ENCODE measurements at places on chromosomes 3 and 15.

DNA sequence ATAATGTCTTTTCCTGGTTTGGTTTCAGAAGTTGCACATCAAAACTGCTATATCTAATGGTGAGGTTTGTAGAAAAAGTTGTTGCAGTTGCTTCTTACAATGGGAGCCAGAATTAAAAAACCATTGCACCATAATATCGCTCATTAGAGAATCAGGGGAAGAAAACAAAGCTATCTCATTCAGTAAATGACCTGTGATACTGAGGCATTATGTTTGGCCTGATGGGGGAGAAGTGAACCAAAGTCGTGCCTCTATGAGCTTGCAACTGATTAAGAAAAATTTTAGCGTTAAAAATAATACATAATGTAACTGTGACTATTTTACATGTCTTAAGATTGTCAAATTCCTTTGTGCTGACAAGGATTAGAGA lies 60.2 kb upstream of the ARHGEF26 start:
- DNase-seq, result no peak

- peak; percentile 82 for DNase-seq
Observed at GRCh38 chr3:14460342-14461005, 58.1 kb downstream of the SLC6A6 start.

GRCh38 chr15:96978937-96979473 lies 648.5 kb downstream of the NR2F2 start:
- no peak for DNase-seq

GRCh38 chr3:149145356-149145755 lies 15.9 kb downstream of the HPS3 start:
- DNase-seq, result no peak

- DNase-seq, result no peak
Observed at GRCh38 chr3:194475978-194476377, 10.8 kb downstream of the ATP13A3 start.

- DNase-seq, result no peak
Observed at GRCh38 chr3:150912501-150912900, 7.3 kb upstream of the MINDY4B start.

GRCh38 chr3:1805331-1805730 lies 293.3 kb upstream of the CNTN4 start:
- DNase-seq, result no peak

DNA sequence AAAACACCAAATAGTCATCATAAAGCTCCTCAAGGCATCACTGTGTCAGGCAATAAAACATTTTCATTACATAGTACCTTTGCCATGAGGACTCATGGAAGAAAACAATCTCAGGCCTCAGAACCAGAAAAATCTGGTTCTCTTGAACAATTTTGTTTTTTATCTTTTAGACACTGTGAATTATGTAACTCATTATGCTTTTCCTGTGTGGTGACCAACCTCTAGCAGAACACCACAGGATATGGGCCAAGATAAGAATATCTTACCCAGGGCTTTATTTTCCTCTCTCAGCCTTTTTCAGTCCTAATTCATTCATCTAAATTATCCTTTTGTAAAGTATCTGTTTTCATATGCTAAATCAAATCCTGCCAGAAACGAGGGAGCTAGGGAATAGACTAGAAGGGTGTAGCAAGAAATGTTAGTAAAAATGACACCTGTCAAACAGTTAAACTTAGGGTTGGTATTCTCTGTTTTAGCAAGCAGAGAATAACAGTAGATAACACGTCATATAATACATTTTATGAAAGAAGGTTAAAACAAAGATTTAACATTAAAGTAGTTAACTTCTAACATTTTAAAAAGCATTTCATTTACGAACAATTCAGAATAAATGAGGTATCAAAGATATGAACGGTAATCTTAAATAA lies 111.1 kb downstream of the FBXL22 start:
- no peak for DNase-seq

DNA sequence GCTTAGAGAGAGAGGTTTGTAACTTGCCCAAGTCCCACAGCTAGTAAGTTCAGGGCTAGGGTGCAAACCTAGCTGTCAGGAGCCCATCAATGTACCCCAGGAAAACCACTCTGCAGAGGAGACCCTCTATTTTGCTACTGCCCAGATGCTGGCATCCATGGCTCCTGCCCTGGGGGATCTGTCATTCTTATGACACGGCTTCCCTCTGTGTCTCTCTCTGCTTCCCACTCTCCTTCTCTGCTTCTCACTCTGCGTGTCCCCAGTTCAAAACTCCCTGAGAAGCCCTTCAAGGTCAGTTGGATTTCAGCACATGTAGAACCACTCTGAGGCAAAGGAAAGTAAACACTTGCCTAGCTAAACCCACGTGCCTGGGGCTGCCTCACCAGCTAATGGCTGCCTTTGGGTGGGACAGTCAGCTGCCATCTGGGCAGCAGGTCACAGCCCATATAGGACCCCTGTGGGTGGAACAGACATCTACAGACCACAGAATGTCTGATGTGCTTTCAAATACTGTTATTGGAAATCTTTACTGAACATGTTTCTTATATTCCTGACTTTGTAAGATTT lies 29.4 kb upstream of the SLCO2A1 start:
- DNase-seq, result no peak

DNA sequence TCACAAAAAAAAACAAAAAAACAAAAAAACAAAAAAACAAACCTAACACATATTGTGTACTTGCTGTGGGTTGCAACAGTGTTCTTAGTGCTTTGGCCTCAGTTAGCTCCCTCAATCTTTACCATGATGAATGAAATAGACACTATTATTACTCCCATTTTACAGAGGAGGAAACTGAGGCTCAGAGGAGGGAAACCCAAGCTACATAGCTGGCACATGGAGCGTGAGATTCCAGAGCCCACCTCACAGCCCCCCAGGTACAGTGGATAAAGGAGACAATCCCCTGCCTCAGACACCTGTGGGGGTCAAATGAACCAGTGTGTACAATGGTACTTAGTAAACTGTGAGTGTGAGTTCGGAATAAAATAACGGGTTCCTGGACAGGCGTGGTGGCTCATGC lies 104.9 kb upstream of the SMAD3 start:
- DNase-seq, result no peak

DNA sequence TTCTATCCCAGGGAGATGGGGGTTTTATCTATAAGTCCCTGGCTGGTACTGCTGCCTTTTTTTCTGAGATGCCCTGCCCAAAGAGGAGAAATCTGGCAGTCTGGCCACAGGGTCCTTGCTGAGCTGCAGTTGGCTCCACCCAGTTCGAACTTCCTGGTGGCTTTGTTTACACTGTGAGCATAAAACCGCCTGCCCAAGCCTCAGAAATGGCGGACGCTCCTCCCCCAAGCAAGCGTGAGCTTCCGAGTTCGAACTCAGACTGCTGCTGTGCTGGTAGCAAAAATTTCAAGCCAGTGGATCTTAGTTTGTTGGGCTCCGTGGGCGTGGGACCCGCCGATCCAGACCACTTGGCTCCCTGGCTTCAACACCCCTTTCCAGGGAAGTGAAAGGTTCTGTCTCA lies 126.8 kb upstream of the SUCLG2 start:
- no peak for DNase-seq

- no peak for DNase-seq
Observed at GRCh38 chr3:148998297-148998696, 7.0 kb downstream of the GYG1 start.

DNA sequence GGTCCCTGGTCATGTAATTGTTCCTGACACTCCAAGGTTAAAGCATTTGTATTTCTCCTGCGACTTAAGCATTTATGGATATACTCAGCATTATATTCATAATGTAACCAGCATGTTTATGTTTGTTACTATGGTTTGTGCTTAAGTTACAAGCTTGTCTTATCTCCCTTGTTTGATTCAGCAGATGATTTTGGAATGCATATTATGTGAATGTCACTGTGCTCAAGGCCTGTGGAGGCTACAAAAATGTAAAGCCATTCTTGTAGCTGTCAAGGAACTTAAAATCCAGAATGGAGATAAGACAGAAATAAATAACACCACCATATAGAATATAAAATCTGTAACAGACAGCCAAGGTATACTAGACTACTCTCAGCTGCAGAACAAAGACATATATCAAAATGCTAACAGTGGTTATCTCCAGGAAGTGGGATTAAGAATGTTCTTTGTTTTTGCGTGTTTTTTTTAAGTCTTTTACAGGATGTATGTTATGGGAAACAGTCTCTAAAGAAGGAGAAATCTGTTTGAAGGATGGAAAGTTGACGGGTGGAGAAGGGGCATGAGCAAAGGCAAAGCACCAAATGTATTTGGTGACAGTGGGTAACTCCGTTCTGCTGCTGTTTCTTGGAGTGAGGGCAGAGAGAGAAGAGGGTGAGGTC lies 61.4 kb downstream of the IGF2BP2 start:
- DNase-seq, result no peak

- DNase-seq, result peak; percentile 95
Observed at GRCh38 chr3:58059349-58060321, 51.4 kb downstream of the FLNB start.

DNA sequence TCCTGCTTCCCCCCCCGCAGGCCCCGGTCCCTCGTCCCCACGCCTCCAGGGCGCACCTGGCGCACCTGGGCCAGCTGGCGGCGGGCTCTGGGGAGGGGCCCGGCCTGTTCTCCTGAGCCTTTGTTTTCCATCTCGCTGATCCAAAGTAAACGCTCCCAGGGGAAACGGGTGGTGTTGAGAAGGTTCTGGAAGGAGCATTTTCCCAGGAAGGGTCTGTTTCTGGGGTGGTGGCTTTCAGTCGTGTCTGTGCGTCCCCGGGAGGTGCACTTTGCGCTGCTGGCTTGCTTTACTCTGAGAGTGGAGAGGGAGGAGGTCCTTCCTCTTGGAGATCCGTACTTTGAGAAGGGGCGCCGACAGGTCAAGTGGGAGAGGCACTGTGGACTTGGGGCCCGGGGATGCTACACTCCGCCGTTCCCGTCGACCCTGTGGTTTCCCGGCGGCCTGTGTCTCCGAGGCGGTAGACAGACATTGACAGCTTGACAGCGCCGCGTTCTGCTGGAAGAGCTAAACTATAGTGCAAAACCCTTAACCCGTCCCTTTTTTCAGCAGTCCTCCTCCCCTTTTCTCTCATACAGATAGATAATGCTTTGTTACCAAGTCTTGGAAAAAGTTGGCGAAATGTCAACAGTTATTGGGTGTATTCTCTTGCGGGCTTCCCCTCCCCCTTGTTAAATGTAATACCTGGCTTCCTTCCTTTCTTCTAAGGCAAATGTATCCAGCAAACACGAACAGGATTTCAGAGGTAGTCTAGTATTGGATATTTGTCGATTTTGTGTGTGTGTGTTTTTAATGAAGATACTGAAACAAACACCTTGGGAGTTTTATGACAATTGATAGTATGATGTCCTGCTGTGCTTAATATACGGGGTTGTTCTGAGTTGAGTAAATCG lies 6.5 kb downstream of the TPM1 start:
- peak; percentile 60 for DNase-seq

GRCh38 chr3:29565236-29565635 lies 284.4 kb downstream of the RBMS3 start:
- no peak for DNase-seq

DNA sequence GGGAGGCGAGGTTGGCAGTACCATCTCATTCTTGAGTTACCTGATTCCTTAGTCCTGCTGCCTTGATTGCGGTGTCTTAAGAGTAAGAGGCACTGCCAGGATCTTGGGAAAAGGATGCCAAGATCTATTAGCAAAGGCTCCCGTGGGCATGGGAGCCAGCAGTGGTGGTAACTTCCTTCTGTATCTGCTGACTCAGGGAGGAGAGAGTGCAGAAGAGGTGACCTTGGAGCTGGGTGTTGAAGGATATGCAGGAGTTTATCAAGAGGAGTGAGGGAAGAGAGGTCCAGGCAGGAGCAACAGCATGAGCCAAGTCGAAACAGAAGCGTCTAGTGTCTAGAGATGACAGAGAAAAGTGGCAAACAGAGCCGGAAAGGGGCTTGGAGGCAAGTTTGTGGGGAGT lies 4.5 kb downstream of the MESP2 start:
- DNase-seq, result no peak

DNA sequence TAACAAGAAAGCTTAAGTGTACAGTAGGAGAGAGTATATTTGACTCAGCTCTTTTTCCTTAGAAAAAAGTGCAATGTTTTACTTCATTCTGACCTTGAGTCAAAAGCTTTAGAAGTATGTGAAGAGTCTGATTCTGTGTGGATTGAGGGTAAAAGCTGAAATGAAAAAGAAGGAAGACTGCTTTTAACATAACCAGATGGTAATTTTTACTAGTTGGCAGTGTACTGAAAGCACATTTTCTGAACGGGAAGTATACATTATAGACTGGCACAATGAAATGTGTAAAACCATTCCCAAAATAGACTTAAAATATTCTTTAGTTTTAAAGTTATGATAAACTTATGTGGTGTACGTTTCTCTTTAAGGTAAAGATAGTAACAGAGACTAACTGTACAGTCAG lies 197.8 kb upstream of the ZNF717 start:
- DNase-seq, result no peak

DNA sequence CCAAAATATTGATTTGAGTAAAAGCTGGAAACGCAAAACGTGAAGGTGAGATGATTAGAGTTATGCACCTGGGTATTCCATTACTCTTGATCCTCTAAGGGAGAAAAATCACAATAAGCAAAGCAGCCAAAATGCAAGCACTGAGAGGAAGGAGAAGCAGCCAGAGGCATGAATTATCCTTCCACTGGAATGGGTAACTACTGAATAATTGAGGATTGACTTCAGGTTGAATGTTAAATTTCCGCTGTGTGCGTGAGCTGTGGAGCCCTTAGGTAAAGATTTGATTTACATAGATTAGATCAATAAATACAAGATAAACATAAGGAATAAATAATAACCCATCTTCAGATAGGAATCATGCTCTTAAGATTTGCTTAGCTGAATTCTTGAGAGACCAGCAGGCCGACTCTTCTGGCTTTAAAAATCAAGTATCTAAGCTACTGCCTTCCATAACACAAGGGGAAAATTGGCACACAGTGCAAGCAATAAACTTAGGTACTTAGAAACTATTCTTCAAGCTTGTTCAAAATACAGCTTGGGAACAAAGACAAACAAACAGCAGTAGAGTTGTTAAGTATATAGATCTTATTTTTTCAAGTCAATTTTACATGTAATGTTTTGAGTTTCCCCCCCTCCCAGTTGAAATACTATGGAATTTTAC lies 1459.5 kb downstream of the ZPLD1 start:
- DNase-seq, result no peak

GRCh38 chr3:42683875-42684598 lies 1.3 kb upstream of the KLHL40 start:
- DNase-seq, result peak; percentile 97

DNA sequence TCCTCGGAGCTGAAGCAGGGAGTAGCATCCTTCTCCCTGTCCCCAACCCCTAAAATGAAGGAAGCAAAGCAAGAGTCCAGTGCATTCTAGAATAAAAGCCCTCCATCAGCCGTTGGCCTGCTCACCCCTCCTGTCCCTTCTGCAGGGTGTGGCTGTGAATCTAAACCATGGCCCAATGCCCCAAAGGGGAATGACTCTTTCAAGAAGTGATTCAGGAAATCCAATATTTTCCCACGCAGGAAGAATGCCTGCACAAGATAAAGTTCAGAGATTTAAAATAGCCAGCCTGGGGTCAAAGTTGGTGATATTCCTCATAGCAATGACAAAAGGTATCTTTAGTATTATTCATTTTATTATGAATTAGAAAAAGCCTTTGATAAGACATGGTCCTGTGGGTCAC lies 38.5 kb downstream of the SLCO2A1 start:
- DNase-seq, result peak; percentile 22

Measured in EL (cell line).